CD4-positive, alpha-beta T cell treated with Interleukin-6 for 4 hours (primary cell): ENCODE measurements at places on chromosomes 2 and 18.

- no peak for DNase-seq
These were observed 81.8 kb downstream of the TNS1 start for GRCh38 chr2:217920879-217921603.

DNA sequence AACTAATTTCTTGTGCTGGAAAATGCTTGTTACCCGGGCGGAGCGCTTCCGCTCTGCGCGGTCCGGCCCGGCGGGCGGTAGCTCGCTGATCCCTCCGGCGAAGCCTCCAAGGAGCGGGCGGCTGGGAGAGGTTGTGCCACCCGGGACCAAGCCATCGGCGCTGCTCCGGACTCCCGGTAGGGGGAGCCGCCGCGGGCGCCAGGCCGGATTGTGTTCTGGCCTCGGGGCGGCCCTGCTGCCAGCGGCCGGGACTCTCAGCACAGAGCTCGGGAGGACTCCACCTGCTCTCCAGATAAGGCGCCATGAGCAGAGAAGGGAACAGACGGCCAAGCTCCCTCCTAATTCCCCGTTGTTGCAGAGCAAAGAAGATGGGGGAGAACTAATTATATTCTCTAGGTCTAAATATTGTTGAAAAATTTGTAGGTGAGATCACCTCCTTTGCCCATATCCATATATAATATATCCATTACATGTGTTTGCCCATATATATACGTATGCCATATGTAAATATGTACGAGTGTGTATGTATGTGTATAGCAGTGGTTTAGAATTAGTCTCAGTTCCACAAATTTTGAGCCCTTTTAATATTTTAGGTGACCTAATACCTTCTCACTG, 13.8 kb upstream of the SATB2 start:
- no peak for DNase-seq

DNA sequence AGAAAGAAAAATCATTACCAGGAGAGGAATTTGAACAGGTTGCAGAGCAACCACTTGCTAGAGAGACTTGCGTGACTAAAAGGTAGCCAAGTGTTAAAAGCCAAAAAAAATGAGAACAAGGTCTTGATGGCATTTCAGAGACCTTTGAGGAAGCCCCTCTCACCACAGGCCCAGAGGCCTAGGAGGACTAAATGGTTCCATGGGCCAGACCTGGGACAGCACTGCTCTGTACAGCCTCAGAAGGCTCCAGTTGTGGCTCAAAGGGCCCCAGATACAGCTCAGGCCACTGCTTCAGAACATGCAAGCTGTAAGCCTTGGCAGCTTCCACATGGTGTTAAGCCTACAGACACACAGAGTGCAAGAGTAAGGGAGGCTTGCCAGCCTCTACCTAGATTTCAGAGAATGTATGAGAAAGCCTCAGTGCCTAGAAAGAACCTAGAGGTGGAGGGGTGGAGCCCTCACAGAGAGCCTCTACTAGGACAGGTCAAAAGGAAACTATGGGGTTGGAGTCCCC, 15.3 kb downstream of the CNDP1 start:
- DNase-seq: no peak

- no peak for DNase-seq
These were observed 234.5 kb downstream of the LDLRAD4 start for GRCh38 chr18:13452871-13453680.

GRCh38 chr2:45233301-45233700, 224.0 kb upstream of the SIX2 start:
- DNase-seq: no peak

DNA sequence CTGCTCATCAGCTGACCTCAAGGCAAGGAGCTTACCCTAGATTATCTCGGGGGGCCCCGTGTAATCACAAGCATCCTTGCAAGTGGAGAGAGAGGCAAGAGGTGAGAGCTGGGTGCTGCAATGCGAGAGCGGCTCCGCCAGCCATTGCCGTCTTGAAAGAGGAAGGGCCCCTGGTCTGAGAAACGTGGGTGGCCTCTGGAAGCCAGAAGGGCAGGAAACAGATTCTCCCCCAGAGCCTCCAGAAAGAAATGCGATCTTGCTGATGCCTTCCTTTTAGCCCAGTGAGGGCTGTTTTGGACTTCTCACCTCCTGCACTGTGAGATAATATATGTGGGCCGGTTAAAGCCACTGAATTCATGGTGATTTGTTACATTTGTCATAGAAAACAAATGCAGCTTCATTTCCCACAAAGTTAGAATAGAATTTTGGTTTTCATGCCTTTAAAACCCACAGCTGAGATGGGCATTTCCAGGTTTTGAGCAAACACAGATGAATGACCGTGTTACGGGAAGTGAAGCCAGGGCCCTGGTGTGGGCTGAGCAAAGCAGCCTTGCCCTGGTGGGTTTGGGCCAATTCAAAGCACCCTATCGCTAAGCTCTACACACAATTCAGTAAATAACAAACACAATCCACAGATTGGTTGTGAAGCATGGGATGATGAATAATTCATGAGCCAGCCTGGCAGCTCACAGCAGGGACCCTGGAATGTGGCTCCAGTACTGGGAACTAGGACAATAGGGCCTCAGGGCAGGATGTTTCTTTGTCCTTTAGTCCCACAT, 319.9 kb upstream of the HS6ST1 start:
- DNase-seq: no peak
